ENCODE measurements at places on chromosomes 5 and 9.

GRCh38 chr9:38680837-38681445 is 39.0 kb downstream of the FAM240B start:
- no peaks in the 10 kb centered on the region for H3K36me3 ChIP-seq
- H3K27ac ChIP-seq: no peak overlapping the region
- H3K4me3 ChIP-seq: no peak overlapping the region
- H3K27me3 ChIP-seq: peaks cover 34% of the 10 kb centered on the region

DNA sequence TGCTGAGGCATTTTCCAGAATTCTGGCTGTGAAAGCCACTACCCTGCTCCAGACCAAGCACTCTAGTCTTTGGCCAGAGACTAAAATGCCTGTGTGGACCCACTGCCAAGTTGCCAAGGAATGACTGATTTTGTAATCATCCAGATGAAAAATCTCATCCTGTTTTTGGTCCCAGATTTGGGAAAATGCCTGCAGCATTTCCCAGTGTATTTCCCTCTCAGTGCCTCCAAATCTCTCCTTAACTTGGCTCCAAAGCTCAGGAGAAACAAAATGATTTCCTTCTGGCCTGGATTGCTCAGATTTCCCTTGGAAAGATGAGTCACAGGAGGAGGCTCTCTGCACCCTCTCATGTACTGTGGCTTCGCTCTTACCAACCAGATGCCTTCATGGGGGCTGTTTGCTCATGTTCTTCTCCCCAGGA is 335.2 kb upstream of the TARS1 start:
- no peak overlapping the region for H3K27ac ChIP-seq
- H3K27me3 ChIP-seq: no peaks in the 10 kb centered on the region
- H3K4me3 ChIP-seq: no peak overlapping the region
- no peaks in the 10 kb centered on the region for H3K4me1 ChIP-seq

GRCh38 chr9:130590305-130590704 is 10.9 kb downstream of the FUBP3 start:
- no peak overlapping the region for H3K4me3 ChIP-seq
- no peaks in the 10 kb centered on the region for H3K27me3 ChIP-seq
- H3K27ac ChIP-seq: no peak overlapping the region
- peaks cover 46% of the 10 kb centered on the region for H3K4me1 ChIP-seq

DNA sequence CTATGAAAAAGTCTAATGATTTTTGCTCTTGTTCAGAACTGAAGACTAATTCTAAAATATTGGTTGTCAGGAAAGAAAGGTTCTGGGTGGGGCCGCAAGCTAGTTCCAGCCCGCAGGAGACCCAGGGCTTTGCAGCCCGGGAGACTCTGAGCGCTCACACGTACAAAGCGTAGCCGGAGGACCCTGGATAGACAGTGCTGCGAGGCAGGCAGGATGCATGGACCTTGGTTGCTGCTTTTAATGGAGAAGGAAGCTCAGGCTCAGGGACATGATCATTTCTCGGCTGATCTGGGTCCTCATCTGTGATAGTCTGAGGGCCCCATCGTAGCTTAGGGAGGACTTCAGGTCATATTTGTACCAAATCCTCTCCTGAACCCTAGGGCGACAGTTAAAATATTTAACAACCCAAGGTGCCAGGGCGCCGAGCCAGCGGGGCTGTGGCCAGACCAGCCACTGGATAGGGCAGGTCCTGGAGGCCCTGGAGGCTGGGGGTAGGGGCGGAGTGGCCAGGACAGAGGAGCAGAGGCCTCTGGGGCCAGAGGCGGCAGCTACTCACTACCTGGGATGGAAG is 70.1 kb upstream of the UNC5A start:
- H3K36me3 ChIP-seq: no peaks in the 10 kb centered on the region
- H3K4me1 ChIP-seq: peaks cover 1% of the 10 kb centered on the region

DNA sequence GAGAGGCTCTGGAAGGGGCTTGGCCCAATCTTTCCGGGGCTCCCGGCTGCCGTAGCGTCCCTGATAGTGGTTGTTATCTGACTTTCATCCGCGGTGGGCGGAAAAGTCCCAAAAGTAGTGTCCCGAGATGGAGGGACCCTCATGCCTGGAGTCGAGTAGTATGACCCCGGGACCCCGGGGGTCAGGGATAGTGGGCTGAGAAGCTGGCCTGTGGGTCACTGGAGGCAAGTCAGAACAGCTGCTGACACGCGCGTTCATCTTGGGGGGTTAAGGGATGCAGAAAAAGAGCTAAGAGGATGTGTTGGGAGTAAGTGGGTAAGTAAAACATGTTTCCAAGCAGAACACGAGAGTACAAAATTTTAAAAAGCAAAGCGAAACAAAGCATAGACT is 123.4 kb downstream of the TMEM161B start:
- H3K27ac ChIP-seq: no peak overlapping the region
- DNase-seq: no peak
- H3K4me3 ChIP-seq: no peak overlapping the region
- H3K27me3 ChIP-seq: peaks cover 28% of the 10 kb centered on the region
